ENCODE measurements at places on chromosomes 13 and 19.

DNA sequence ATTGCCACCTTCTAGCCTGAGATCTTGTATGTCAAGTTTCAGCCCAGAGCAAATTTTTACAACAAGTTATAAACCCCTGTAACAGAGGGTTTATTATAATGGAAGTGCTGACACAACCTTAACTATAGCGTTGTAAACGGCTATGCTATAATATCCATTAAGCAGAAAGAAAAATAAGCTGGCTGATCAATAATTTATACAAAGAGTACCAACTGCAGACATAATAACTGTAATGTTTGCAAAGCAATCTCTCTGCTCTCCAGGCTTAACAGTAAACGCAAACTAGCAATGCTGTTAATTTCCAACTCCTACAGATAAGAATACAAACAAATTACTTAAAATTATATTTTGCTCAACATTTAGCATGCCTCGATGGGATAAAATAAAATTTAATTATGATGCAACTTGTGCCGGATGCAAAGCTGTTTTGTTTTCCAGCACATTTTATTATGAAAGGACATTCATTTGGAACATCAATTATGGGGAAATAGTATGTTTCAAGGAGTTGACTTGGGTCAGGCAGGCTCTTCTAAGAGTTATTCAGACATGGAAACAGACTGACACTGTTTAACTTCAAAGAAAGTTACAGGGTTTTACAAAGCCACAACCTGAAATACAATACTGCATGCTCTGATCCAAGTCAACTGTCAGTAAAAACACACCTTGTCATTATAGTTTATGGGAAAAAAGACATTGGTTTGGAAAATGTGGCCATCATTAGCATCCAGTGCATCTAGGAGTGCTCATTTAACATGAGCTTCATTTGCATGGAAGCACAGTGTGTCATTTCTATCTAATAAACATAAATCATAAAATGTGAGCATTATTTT is 6.6 kb upstream of the DACH1 start:
- peak; percentile 87 for DNase-seq

- no peak for DNase-seq
Observed at GRCh38 chr13:100650326-100650725, 24.3 kb downstream of the TMTC4 start.

DNA sequence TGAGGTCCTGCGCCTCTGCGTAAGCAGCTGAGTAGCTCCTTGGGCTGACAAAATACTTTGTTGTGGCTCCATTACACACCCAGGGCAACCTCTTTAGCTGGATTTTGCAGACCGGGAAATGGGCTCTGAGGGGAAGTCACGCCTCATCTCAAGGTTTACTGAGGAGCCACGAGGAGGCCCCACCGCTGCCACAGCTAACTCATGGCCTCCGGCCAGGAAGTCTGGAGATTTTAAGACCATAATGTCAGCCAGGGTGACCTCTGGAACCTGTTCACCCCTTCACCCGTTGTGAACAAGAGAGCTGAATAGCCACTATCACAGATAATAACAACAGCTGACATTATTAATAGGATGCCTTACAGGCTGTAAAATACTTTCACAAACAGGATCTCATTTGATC is 351.3 kb upstream of the TMTC4 start:
- DNase-seq: no peak

GRCh38 chr13:80037505-80037888 is 303.4 kb downstream of the SPRY2 start:
- DNase-seq: no peak

- no peak for DNase-seq
Observed at GRCh38 chr13:40576369-40576768, 90.1 kb downstream of the FOXO1 start.

GRCh38 chr13:113862191-113862930 is 1.5 kb downstream of the GAS6 start:
- no peak for DNase-seq

DNA sequence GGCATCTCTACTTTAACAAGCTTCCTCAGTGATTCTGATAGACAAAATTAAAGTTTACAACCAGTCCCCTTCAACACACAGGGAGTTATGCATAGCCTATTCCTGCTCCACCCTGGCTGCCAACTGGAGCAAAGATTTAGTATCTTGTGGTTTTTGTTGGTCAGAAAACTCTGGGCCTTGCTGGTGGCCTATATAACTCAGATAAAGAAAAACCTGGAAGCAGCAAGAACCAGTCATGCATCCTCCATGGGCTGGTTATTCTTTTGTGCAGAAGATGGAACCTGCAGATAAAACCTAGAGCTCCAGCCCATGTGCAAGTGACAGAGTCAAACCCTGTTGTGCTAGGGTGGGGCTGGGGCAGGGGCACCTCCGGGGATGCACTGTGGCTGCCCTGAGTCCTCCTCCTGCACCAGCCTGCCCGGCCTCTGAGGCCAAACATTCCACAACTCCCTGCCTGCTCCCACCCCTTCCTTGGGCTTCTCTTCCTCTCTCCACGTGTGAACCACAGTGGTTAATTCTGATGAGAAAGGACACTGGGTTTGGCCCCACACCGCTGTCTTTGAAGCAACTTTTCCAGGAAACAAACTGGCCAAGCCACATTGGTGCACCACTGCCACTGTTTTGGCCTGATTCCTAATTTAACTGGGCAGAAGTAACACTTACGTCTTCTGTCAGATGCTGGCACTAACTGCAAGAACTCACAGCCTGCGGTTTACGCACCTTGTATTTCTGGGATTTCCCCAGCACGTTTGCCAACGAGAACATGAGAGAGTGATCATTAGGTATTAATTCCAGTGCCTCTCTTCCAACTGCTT is 23.3 kb upstream of the GGACT start:
- DNase-seq: no peak

Data from NCI-H1417 treated with DMSO at 0.1 percent for 48 hours (cell line).